ENCODE measurements at places on chromosomes 16 and 17.

- DNase-seq: peak; percentile 5
Observed at GRCh38 chr16:52549011-52549692, 2.2 kb upstream of the TOX3 start.

DNA sequence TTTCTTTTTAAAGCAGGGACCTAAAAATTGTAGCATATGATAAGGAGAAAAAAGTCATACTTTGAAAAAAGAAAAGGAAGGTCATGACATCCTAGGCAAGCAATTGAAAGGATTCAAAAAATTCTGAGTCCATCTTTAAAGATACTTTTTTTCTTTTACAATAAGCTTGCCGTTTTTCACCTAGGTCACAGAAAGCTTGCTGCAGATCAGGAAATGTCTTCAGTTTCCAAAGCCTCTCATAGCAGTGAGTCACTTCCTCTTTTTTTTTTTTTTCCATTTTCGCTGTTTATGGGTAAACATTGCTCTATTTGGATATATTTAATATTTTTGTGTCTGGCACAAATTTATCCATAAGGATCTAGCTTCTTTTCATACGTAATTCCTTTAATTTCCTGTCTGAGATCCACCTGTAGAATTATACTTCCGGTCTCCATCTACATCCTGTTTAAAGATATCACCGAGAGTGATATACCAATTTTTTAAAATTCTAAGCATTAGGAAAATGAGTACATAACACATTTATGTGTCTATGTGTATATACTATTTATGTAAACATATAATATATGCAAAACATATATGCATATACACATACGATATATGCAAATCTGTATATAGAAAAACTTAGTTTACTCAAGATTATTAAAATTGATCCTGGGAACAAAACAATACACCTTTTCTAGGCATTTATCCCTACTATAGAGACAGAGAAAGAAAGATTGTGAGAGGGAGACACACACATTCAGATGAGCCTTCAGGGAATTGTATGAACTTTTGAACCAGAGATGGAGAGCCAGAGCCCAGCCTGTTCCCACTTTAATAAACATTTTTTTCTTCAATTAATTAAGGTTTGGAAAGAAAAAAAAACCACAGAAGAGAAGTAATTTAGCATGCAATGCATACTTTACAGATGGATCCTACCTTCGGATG is 134.4 kb downstream of the SKAP1 start:
- peak; percentile 76 for DNase-seq

DNA sequence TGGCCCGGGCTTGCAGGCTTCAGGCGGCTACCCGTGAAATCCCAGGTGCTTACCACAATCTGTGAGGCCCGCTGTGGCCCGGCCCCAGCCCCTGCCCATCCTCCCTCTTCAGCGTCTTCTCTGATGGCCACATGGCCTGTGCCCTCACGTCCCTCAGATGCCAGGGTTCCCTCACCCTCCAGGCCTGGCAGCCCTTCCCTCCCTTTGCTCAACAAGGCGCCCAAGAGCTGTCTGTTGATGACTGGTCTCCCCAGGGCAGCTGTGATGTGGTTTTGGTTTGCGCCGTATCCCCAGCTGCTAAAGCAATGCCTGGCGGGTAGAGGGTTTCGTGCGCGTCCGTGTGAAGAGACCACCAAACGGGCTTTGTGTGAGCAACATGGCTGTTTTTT is 35.1 kb downstream of the PMM2 start:
- no peak for DNase-seq

DNA sequence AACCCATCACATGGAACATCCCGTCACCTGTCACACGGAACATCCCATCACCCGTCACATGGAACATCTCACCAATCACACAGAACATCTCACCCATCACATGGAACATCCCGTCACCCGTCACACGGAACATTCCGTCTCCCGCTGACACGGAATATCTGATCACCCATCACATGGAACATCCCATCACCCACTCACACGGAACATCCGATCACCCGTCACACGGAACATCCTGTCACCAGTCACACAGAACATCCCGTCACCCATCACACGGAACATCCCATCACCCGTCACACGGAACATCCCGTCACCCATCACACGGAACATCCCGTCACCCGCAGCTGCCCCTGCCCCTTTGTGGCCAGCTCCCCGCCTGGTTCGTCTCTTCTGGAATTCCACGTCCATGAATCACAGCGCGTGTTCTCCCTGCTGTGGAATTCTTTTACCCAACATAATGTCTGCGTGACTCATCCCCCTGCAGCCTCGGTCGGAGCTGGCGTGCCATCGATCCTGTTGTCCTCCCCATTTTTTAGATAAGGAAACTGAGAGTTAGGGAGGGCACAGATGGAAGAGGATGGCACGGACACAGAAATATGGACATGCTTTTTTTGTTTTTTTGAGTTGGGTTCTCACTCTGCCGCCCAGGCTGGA is 5.6 kb downstream of the CPNE7 start:
- DNase-seq: no peak

DNA sequence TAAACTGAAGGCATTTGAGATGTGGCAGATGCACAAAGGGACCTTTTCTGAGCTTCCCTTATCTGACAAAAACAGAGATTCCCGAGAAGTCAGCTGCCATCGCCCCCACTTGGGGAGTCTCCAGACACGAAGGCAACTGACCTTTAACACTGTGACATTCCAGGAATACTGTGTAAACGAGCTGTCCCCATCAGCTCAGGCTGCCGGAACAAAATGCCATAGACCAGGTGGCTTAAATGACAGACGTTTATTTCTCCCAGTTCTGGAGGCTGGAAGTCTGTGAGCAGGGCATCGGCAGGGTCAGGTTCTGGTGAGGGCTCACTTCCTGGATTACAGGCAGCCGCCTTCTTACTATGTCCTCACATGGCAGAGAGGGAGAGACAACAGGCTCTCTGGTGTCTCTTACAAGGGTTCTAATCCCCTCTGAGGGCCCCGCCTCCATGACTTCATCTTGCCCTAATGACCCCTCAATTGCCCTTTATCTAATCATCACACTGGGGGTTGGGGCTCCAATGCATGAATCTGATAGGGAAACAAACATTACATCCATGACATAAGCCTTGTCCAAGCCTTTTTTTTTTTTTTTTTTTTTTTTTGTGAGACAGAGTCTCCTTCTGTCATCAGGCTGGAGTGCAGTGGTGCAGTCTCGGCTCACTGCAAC is 178.5 kb upstream of the RPL38 start:
- no peak for DNase-seq

DNA sequence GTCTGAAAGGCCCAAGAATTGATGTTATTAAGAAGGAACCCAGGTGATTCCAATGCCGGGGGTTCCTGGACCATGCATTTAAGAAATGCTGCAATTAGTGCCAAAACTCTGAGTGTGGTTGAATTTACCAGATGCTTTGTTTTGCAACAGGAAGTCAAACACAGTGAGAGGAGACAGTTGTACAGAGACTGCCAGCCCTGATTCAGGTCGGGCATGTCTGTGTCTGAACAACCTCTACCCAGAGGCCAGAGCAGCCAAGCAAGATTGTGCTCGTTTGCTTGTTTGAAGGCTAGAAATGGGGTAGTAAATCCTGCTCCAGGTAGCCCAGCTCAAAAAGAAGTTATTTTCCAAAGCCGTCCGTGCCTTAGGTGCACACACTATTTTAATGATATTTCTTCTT is 412.4 kb upstream of the ERCC4 start:
- peak; percentile 18 for DNase-seq

DNA sequence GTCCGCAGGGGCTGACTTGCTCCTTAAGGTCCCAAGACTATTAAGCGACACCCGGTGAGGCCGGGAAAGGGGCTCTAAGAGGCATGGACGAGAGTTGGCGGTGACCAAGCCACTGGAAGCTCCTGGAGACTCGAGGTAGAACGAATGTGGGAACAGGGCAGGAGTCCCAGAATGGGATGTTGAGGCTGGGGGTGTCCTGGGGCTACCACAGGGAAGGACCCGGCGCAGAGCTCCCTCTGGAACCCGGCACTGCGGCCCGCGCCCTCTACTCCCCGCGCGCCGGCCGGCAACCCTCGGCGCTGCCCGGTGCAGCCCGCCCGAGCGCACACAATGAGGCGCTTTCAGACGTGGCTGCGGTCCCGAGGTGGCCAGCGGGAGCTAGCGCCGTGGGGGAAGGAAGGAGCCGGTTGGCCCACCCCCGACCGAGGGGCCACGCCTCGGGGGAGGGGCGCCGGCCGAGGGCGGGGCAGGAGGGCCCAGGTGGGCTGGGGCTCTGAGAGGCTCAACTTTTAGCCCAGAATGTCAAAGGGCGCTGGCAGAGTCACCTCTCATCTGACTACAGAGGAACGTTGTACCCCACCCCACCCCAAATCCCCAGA is at the start of gene CHST6:
TSS of gene CHST6 (minus strand) at position 366 of the 599 bp plus-strand sequence. CDS start 15,613 bp downstream, outside the sequence.
- DNase-seq: peak; percentile 62

- DNase-seq: no peak
Observed at GRCh38 chr16:88678224-88678979, 7.9 kb downstream of the SNAI3 start.

- peak; percentile 44 for DNase-seq
Observed at GRCh38 chr17:4815043-4815675, 8.2 kb downstream of the PLD2 start.
